Hair follicular keratinocyte (primary cell): ENCODE measurements at places on chromosomes 2 and 18. TPM values are rescaled to one million over a fixed set of nuclear protein-coding genes. Genes with fewer than 3 reads are reported as not detected.

The SLC9A2 gene
- under 0.01 and 0.19 TPM in 2 replicates for total RNA-seq

The GULP1 gene
- total RNA-seq: 5.8 and 10.3 TPM in 2 replicates

The SLC16A14 gene
- 0.31 and 0.34 TPM in 2 replicates for total RNA-seq

The IL37 gene
- not detected in 2 replicates for total RNA-seq

The DUSP19 gene
- 0.39 and 1.1 TPM in 2 replicates for total RNA-seq

The KLHL41 gene
- 0.04 TPM in 1 of 2 replicates, not detected in the other for total RNA-seq

The COLEC12 gene
- total RNA-seq: 0.38 TPM in 1 of 2 replicates, not detected in the other

The ABCG8 gene
- not detected in 2 replicates for total RNA-seq

The SIX2 gene
- total RNA-seq: 0.08 TPM in 1 of 2 replicates, not detected in the other

The HOXD3 gene
- total RNA-seq: not detected in 2 replicates

The CCDC74A gene
- 6.0 and 6.6 TPM in 2 replicates for total RNA-seq

The GKN2 gene
- not detected in 2 replicates for total RNA-seq

The UGP2 gene
- 138 and 181 TPM in 2 replicates for total RNA-seq

The SCN2A gene
- total RNA-seq: 0.23 and 0.42 TPM in 2 replicates

The CYP27A1 gene
- total RNA-seq: 0.42 and 2.7 TPM in 2 replicates

The WDR12 gene
- total RNA-seq: 34.1 and 45.7 TPM in 2 replicates

The PARD3B gene
- total RNA-seq: 0.23 and 0.42 TPM in 2 replicates

The ADD2 gene
- total RNA-seq: 0.04 and 0.08 TPM in 2 replicates

The PTPRM gene
- 3.4 and 4.7 TPM in 2 replicates for total RNA-seq

The TCF23 gene
- 0.04 TPM in 1 of 2 replicates, not detected in the other for total RNA-seq

The HNMT gene
- total RNA-seq: 3.4 and 3.6 TPM in 2 replicates

The COBLL1 gene
- total RNA-seq: 14.0 and 16.5 TPM in 2 replicates
